ENCODE measurements at places on chromosomes 13 and 19.
A peak's percentile ranks its signal among the peaks of the same experiment; 100 is the strongest.

DNA sequence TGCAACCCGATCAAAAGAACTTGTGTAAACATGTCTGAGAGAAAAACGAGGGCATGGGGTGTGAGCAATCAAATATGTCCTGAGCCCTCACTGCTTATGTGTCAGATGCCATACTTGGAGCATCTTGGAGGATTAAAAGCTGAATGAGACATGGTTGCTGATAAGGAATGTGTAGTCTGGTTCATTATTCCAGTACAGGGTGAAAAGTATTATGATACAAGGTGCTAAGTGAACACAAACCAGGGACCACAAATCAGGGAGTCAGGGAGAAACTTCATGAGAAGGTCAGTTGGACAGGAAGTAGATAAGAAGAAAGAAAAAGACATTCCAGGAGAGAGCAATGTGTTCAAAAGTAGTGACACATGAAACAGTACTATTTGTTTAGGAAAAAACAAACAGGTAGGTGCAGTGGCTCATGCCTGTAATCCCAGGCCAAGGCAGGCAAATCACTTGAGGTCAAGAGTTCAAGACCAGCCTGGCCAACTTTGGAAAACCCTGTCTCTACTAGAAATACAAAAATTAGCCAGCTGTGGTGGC, 2.0 kb upstream of the RCBTB1 start:
- DNase-seq, result no peak

DNA sequence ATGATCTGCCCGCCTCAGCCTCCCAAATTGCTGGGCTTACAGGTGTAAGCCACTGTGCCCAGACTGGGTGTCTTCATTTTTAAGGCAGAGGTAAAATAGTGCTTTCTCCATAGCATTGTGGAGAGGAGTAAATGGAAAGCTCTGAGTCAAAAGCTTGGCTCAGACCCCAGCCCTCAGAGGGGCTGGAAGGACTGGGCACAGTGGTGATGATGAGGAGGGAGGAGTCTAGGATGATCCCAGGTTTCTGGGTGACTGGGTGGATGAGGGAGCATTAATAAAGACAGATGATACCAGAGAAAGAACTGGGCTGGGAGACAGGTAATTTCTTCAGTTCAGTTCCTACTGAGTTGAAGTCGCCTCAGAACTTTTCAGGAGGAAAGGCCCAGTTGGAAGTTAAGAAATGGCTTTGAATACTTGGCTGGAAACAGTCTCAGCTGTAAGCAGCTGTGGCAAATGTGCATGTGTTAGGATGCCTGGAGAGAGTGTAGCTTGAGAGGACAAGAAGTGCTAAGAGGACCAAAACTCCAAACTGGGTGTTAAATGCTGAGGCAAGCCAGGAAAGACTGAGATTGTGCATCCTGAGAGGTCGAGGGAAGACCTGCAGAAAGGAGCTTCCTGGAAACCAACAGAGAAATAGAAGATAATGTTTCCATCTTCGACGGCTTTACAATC, 37.1 kb upstream of the MEDAG start:
- no peak for DNase-seq

- DNase-seq, result no peak
Measured at GRCh38 chr13:113397608-113398425, 33.9 kb upstream of the GRTP1 start.

DNA sequence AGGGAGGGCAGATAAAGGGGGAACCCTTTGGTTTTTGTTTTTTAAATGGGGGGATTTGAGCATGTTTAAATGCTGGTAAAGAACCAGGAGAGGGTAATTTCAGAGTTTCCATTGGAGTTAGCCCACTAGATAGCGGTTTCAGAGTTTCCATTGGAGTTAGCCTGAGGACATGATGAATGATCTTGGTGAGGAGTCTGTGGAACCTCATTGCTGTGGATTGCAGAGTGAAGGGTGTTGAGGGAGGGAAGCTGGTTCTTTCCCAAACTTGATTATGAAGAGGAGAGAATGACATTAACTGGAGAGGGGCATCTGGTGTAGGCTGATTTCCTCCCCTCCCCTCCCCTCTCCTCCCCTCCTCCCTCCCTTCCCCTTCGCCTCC, 5.0 kb downstream of the WASF3 start:
- no peak for DNase-seq

DNA sequence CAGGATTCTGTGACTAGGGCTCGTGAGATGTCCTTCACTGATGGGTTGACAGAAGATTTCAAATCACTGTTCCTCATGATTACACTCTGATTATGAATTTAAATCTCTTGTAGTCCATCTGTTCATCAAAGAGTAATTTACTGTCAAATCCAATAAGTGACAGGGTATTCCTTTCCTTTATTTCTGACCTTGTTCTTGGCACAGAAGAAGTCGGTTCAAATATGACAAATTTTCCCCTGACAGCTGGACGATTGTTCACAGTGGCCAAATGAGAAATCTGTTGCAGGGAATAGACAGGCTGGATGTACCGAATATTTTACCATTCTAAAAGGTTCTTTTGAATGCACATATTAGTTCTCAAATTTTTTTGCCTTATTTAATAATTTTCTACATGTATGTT, 767.3 kb upstream of the GPC6 start:
- no peak for DNase-seq

DNA sequence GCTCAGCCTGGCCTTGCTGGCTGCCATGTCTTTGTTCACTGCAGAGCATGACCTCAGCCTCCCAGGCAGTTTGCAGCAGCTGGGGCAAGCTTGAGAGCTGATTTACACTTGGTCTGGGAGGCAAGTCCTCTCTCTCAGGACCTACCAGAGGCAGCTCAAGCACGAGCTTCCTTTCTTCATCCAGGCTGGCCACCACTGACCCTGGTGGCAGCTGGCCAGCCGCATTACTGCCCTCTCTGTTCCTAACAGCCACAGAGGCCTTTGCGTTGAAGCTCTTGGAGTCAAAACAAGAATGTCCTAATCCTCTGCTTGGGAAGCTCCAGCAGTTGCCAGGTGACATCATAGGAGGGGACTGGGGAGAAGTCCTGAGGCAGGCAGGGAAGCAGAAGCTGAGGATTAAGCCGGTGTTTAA, 85.7 kb downstream of the NUFIP1 start:
- DNase-seq, result no peak

DNA sequence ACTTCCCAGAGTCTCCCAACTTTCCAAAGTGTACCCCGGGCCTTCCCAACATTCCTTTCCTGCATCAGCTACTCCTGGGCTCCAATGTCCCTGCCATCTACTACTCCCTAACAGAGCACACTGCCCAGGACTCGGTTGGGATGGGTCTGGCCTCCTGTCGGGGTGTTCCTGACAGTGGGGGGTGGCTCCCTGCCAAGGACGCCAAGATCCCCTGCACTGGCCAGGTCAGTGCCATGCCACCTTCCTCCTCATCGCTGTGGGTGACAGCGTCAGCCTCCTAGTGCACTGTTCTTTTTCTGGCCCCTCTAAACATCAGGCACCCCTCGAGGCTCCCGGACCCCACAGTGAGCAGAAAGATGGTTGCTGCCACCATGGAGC, 13.8 kb downstream of the EPS15L1 start:
- DNase-seq, result no peak

DNA sequence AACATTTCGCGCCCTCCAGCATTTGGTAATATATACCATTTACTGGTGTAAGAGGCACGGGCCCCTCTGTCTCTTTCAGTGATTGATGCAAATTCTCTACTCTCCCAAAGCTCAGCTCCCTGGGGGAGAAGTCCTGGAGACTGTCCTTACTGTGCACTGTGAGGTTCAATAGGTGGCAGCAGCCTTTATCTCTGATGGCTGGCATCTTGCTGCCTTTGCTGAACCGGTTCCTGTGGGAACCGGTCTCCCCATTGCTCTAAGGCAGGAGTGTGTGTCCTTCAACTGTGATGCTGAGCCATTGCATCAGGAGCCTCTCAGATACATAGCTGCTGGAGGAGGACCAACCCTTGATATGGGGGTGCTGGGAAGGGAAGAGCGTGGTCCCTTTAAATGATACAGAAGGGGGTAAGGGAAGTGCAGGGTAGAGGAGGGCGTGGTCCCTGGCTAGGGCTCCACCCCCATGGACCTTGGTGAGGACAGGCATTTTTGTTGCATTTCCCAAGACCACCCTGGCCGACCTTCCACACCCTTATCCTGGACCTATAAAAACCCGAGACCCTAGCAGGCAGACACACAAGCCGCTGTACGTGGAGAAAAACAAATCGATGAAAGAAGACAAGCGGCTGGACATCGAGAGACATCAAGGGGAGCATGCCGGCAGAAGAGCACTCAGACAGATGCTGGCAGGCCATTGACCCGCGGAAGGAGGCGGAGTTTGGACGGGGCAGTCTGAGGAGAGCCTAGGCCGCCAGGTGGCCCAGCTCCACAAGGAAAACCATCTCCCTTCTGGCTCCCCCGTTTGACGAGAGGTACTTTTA, 41.1 kb upstream of the GTF3A start:
- no peak for DNase-seq

GRCh38 chr19:38975214-38975860, at the start of gene FBXO17:
TSS of gene FBXO17 (minus strand) at chr19:38975742. CDS start at chr19:38950319, 25,423 bp downstream.
- DNase-seq, result no peak

GRCh38 chr13:100506600-100507422, 81.8 kb downstream of the GGACT start:
- peak; percentile 44 for DNase-seq

DNA sequence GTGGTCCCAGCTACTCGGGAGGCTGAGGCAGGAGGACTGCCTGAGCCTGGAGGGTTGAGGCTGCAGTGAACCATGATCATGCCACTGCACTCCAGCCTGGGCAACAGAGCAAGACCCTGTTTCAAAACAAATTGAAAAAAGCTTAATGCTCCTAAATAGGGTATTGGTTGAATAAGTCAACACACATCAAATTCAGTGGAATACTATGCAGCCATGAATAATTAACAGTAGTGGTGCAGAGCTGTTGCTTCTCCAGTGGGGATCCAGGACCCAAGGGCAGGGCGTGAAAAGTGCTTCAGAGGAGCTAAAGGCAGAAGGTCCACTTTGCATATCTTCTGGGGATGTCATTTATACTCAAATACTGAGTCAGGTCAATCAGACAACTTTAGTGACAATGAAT, 18.2 kb downstream of the SIGLEC8 start:
- no peak for DNase-seq

DNA sequence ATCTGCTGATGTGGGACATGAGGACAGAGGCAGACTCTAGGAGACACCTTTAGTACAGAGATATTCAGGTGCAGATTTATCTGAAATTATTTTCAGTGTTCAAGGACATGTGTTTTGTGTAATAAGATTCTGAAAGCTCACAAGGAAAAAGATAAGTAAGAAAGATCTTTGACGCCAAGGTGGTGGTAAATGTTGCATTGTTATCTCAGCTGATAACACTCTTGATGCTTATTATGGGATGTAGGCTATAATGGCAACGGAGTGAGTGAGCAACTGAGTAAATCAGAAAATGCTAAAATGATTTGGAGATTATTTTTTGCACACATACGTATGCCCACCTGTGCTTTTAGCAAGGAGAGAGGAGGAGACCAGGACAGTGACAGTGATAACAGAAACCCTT, 510.9 kb downstream of the KLF12 start:
- DNase-seq, result no peak

GRCh38 chr19:16938211-16938610, 49.4 kb downstream of the F2RL3 start:
- DNase-seq, result no peak

DNA sequence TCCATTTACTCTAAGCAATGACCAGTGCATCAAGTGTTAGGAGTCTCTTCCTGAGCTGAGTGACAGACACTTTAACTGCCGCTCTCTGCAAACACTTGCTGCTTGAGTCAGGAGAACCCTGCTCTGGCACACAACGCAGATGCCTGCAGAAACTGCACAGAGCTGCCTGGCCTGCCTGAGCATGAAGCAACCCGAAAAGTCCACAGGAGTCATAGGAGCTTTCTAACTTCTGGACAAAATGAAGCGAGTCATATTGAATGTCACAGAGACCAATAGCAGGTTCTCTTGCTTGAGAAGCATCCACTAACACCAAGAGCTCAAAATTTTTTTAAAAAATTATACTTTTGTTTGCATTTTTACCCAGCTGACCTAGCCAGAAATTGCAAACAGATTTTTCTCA, 232.4 kb downstream of the LHFPL6 start:
- no peak for DNase-seq

DNA sequence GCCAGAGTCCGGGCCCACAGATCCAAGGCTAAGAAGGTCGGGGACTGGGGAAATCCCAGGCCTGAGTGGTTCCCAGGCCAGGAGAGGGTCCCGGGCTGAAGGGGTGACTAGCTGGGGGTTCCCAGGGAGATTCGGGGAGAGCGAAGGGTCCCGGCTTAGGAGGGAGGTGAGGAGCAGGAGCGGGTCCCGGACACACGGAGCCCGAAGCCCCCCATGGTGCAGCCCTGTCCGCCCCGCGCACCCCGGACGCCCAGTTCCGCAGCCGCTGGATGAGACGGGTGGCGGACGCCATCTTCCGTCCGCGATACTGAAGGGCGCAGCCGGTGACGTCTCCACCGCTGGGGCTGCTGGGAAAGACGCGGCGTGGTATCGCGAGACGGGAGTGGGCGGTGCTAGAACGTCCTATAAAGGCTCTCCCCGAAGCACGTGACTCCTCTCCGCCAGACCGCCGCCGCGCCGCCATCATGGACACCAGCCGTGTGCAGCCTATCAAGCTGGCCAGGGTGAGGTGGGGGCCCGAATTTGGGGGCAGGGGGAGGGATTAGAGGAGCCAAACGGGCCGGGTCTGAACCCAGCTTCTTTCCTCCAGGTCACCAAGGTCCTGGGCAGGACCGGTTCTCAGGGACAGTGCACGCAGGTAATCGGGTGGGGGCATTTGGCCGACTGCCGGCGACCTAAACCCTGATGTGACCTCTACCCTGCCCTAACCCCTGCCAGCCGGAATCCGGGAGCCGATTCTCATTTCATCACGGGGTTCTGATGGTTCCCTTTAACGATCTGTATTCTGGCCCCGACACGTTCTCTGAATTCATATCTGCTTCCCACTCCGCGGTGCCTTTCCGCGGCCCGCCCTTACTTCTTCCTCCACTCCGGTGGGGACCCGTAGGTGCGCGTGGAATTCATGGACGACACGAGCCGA, at the start of the genes NDUFA7 and RPS28:
NDUFA7 (minus strand) TSS at position 309 of the 919 bp plus-strand sequence; CDS start at position 292, 17 bp downstream.
RPS28 (plus strand) TSS at position 430 of the 919 bp plus-strand sequence; CDS start at position 465, 35 bp downstream.
- peak; percentile 98 for DNase-seq

- DNase-seq, result no peak
Measured at GRCh38 chr19:33446330-33447293, 73.1 kb downstream of the CEBPG start.

DNA sequence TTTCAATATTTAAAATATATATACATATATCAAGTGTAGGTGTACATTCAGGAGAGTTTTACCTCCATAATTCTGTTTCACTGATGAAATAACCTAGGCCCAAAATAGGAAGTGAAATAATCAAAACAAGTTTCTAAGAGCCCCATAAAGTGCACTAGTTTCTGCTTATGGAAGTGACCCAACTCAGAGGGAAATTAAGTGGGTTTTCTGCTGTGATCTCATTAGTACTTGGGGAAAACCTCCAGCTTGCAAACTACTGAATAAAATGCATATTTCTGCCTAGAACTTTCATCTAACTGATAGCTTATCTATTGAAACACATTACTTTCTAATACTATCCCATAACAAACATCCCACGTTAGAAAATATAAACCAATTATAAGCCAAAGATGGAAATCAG, 45.4 kb upstream of the MIR17HG start:
- peak; percentile 39 for DNase-seq

- no peak for DNase-seq
Measured at GRCh38 chr13:100610391-100611347, 22.1 kb upstream of the GGACT start.
